Hippocampal formation (tissue), 2 donors: ENCODE measurements at places on chromosomes 5 and 9.

DNA sequence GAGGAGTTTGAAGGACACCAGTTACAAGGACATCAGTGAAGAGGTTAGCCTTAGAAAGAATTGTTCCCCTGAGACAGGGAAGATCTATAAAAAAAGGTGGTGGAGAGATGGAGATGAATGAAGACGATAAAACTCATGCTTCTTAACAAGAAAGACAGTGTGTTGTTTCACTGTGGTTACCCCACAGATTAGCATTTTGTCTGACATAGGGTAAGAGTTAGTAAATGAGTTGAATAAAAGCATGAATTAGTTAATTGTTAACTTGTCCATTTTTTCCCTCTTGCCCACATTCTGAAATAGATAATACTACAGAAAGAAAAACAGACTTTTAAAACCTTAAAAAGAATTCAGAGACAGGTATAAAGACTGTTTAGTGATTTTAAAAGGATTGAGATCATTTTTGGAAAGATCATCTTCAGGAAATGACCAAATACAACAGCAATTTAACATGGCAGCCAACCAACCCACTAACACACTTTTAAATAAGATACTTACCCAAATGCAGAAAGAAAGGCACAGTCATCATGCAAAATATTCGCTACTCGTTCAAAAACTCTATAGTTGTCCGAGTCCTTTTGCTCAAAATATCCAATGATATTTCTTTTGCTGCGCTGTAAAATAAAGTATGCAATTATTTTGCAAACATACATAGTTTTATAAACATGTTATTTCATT is 78.5 kb downstream of the ERP44 start:
- no peak for DNase-seq

DNA sequence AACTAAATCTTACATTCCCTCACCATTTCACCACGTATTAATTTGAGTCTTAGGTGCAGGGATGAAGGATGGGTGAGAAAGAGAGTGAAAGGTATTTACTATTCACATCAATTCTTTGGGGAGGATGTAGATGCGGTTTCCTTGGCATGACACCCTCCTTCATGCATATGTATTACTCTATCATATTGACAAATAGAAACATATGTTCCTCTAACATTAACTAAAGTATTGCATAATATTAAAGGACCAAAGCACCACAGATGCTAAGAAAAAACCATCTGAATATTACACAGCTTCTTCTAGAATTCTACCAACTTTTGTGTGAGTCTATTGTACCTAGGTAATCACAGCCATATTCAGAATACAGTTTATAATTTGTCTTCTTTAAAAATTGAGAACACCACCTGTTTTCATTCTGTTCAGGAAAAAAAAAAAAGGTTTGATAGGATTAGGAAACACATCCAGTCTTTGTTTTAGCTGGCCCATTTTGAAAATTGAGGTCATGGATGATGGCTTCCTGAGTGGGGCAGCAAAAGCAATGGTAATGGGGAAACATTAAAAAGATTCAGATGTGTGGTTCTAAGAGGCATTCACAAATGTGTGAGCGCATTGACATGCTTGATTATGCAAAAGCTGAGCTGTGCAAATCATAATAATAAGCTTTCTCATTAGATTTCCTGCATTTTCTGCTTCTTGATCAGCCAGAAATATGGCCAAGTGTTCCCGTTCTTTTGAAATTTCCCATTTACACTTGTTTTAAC is 1011.5 kb upstream of the NUDT12 start:
- DNase-seq = peak; percentile 9

DNA sequence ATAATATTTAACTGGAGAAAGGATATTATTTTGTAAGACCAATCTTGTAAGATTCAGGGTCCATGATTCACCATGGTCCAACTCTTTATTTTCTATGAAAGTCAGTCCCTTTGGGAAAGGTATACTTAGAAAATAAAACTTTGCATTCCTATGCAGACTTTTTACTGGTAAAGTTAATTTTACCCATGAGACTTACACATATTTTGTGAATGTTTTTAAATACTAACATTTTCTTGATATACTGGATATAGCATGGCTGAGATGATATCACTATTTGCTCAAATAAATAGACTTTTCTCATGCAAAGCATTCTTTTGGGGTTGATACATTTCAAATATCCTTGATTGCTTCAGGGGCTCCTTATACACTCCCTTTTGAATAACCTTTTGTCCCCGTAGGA is 512.1 kb downstream of the MAN2A1 start:
- no peak for DNase-seq

DNA sequence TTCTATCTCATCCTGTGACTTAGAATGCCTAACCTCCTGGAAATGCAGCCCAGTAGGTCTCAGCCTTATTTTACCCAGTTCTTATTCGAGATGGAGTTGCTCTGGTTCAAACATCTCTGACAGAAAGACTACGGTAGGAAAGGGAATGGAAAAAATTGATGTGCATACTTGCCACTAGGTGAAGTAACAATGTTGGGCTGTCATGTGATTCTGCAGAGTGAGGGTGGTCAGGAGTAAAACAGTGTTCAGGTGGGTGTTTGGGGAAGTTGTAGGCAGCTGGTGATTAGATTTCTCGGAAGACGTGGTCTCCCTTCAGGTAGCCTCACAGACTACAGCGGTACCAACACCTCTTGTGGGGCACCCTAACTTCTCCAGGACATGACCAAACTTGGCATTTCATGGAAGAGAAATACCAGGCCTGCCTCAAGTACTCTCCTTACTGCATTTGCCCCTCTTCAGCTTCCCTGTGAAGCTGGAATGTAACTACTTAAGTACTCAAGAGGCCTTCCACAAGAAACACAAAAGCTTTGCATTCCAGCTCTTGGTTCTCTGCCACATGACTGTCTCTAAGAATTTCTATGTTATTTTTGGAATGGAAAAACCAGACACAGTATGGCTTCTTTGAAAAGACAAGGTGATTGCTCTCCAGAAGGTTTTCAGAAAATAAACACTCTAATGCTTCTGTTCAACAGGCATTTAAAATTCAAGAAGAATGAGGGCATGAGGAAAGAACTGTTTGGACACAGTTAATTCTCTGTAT is 17.4 kb upstream of the ENTREP1 start:
- DNase-seq = no peak

GRCh38 chr5:149733129-149733900 is 3.2 kb downstream of the PPARGC1B start:
- DNase-seq = no peak

DNA sequence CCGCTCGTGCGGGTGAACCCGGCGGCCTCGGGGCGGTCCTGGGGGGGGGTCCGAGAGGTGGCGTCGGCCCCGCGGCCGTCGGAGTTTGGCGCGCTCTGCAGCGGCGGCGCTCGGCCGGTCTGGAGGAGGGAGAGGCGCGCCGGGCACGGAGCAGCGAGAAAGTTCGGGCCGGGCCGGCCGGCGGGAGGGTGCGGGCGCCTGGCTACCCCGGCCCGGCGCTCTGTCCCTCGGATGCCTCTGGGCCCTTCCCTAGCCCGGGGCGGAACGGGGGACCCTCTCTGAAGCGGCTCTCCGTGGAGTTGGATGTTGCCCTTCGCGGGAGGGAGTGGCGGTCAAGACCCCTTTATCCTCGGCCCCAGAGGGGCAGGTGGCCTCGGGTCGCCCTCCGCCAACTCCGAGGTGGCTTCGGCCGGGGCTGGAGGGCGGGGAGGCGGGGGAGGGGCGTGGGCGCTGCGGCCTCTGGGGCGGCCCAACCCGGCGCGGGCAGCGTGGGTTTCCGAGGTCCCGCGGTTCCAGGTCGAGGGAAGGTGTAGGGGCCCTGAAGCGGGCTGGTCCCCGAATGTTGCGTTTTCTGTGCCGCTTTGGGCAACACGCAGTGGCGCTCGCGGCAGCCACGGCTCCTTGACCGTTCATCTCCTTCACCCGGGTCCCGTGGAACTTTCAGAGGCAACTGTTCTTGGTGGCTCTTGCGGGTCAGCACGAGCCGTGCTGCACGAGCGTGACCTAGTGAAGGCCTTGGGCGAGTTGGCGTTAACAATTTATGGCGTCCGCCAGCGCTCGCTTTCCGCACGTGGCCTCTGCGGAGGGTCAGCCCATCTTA is 290.5 kb downstream of the DOCK8 start:
- DNase-seq = peak; percentile 52

DNA sequence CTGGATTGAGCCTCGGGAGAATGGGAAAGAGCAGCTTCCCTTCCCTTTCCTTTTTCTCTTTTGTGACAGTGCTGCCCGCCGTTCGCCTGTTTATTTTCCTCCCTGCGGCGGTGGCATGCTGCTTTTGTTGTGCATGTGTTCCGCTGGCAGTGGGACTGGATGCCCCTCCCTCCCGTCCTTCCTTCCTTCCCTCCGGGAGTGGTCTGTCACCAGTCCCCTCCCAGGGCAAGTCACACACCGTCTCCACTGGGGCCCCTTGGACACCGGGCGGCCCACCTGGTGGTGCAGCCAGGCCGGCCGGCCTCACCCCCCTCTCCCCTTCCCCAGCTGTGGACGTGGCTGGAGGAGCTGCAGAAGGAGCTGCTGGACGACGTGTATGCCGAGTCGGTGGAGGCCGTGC is 214.7 kb downstream of the TRIO start:
- DNase-seq = no peak
